ENCODE measurements at places on chromosomes 12 and 14. TPM values are rescaled to one million over a fixed set of nuclear protein-coding genes. Genes with fewer than 3 reads are reported as not detected.

DNA sequence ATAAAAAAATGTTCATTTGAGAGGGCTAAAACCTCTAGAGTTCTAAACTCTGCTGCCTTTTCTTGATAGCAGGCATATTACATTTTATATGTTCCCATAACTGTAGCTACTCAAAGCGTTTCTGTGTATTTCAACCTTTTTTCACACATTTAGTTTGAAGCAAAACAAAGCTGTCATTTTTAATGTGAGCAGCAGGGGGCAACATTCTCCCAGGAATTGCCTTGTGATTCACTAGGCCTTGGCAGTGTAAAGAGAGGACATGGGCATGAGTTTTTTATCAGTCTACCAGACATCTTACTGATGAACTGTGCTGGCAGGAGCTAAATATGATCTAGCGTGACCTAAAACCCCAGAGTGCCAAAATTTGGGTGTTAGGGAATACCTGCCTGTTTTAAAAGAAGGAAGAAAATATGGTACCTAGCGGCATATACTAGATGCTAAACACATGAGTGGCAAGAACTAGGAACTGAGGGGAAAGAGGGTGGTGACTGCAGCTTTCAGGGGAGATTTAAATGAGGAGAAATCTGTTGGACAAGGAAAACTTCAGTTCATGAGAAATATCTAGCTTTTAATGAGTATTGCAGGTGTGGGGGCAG lies 65.3 kb downstream of the IFT43 start:
- no peak for DNase-seq

DNA sequence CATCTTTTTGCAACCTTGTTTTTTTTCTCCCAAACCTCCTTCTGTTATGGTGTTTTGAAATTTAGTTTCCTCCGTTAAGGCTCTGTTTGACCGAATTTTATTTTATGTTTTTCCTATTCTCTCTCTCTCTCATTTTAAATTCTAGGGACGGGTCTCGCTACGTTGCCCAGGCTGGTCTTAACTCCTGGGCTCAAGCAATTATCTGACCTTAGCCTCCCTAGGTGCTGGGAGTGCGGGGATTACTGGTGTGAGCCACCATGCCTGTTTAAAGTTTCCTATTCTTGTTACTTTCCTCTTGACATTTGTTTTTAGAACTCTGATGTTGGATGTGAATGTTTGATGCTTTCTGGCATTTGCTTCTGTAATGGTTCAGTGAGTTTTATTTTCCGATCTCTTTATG lies 1.0 kb downstream of the ZC3H14 start:
- DNase-seq: no peak

DNA sequence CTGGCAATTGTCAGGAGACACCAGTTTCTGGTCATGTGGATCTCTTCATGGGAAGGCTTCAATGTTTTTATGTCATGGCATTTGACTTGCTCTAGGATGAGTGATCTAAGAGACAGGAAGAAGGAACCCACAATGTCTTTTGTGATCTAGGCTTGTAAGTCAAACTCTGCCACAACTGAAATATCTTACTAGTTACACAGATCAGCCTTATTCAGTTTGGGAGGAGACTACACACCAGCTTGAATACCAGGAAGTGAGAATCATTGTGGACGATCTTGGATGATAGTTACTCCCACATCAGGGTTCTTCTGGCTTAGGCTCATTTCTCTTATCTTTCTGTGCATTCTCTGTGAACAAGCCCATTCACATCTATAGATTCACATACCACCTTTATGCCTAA lies 236.2 kb upstream of the FBXO33 start:
- DNase-seq: no peak

DNA sequence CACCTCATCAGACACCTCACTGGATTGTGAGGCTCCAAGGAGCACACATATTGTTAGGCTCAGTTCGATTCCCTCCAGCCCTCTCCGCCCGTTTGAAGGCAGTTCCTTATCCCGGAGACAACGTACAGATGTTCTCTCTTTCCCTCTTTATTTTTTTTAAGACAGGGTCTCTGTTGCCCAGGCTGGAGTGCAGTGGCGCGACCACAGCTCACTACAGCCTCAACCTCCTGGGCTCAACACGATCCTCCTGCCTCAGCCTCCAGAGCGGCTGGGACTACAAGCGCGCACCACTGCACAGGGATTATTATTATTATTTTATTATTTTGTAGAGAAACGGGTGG lies 718 bp upstream of the TROAP start:
- no peak for DNase-seq

DNA sequence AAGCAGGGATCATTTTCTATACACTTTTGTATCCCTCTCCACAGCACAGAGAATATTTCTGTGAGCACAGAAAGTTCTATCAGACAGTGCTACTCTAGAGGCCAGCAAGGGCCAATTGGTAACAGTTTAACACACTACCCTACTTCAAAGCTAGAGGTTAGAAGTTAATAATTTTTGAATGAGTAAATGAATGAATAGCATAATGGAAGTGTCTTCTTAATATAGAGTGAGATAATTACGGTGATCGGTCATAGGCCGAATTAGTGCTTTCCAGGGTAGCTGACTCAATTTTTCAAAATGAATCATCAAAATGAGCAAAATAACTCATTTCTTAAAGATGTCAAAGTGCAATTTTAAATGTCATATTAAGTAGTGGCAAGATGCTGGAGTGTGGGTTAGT lies 67.0 kb upstream of the CCDC198 start:
- no peak for DNase-seq

TSPAN19 gene
- total RNA-seq: not detected

TOX4 gene
- 77.6 TPM for total RNA-seq

CLEC2D gene
- 12.2 TPM for total RNA-seq

RPS26 gene
- total RNA-seq: 812 TPM

CLEC6A gene
- total RNA-seq: not detected

Measured in suprapubic skin (tissue), 4 donors.